ENCODE measurements at places on chromosomes 13 and 19. TPM values are rescaled to one million over a fixed set of nuclear protein-coding genes. Genes with fewer than 3 reads are reported as not detected.

DNA sequence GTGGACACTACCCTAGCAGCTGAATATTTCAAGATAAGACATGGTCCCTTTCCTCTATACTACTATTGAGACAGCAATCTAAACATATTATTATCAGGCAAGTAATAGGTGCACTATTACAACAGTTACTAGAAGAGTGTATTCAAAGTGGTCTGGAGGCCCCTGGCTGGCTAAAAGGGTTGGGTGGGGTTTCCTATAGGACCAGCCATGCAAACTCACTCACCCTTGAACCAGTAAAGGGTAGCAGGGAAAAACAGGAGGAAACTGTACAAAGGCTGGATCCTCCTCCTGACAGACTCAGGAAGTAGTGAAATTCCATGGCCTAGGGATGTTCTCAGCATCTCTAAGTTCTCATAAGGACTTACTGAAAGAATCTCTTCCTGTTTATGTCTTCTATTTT lies 7.7 kb downstream of the SMAD9 start:
- no peak for DNase-seq

Gene ZNF99
- total RNA-seq: not detected

Gene VAV1
- total RNA-seq: 0.22 TPM

Gene PTH2
- 0.82 TPM for total RNA-seq

DNA sequence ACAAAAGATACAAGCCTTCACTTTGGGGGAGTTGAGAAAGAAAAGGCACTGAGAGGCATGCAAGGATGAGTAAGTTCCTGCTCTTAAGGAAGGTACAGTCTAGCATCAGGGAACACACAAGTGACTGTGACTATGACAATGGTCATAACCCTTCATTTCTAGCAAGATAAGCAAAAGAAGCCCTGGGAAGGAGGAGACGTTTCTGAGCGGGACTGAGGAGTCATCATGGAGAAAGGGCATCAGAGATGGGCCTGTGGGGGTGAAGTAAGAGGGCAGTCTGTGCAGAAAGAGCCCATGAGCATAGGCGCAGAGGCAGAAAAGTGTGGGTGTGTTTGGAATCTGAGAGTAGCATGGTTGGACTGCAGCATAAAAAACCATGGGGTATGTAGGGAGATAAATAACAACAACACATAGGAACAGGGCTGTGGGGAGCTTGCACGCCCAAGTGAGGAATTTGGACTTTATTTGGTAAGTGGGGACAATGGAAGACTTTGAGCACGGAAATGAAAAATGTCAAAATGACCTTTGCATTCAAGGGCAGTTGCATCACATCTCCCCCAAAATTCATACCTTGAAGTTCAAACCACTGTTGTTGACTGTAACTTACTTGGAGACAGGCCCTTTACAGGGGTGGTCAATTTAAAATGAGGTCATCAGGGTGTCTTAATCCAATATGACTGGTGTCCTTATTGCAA lies 86.7 kb downstream of the MBNL2 start:
- DNase-seq: no peak

Gene CEACAM19
- 2.7 TPM for total RNA-seq

Gene KLK11
- total RNA-seq: not detected

DNA sequence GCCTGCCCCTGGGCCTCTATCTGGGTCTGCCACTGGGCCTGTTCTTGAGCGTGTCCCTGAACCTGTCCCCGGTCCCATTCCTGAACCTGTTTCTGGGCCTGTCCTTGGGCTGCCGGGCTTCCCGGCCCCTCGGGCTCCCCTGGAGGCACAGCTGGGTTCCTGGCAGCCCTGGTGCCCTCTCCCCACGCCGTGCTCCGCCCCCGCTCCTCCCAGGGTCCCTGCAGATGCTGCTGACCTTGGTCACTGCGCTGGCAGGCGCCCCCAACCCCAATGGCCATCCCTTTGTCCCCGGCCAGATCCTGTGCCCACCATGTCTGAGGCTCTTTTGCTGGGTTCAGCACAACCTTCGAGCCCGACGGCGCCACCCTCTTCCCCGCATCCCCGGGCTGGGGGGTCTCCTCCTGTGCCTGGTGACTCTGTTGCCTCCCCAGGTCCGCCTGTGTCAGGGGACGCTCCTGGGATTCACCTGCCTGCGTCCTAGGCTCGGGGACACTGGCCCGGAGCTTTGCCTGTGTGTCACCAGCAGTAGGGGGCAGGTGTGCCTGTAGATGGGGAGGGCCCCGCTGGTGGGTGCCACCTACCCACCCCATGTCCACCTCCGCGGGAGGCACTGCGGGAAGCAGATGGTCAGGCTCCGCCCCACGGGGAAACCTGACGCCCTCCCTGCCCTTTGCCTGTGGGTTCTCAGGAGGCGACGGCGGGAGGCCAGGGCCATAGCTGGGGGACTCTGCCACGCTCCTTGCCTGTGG lies 41.0 kb upstream of the GRTP1 start:
- no peak for DNase-seq

DNA sequence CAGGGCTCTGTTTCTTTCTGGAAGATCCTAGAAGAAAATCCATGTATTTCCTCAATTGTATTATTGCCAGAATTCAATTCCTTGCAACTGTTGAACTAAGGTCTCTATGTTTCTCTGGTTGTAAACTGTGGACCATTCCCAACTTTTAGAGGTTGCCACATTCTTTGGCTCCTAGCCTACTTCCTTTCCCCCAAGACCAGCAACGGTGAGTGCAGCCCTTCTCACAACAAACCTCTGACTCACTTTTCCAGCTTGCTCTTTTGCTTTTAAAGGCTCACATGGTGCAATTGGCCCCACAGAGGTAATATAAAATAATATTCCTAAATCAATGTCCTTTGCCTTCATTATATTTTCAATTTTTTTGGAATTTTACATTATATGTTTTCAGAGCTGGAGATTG lies 371.3 kb downstream of the SLITRK5 start:
- DNase-seq: no peak

- DNase-seq: no peak
These were observed 23.8 kb downstream of the DEDD2 start for GRCh38 chr19:42193706-42194105.

DNA sequence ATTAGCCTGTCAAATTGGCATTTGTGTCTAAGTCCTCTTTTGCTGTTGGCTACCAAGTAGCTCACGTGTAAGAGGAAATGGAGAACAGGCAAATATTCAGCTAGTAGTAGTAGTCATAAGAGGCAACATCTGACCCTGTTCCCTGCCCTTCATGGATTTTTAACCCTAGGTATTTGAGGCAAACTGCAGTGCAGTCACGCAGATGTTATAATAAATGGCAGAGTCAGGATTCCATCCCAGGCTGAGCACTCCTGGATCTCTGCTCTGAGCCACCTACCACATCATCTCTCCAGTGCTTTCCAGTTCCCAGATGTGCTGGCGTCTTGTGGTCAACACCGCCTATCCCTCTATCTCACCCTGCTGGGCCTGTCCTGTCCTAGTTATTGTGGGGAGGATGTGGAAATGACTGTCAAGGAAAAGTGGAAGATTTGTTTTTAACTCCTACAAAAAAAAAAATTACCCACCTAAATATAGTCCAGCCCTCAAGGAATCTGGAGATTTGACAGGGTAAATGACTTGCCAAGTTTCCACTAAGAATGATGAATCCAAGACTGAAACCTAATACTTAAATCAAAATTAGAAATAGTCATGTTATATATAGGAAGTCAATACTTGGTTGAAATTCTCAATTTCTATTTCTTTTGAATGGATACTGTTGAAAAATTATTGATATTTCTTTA lies 322.9 kb downstream of the GPC6 start:
- DNase-seq: no peak

- no peak for DNase-seq
These were observed 8.3 kb upstream of the TBXA2R start for GRCh38 chr19:3614858-3615505.

Gene PRMT1
- 561 TPM for total RNA-seq

- DNase-seq: peak; percentile 56
These were observed 7.1 kb downstream of the ARID3A start for GRCh38 chr19:932648-933552.

Gene ALOX5AP
- total RNA-seq: not detected

DNA sequence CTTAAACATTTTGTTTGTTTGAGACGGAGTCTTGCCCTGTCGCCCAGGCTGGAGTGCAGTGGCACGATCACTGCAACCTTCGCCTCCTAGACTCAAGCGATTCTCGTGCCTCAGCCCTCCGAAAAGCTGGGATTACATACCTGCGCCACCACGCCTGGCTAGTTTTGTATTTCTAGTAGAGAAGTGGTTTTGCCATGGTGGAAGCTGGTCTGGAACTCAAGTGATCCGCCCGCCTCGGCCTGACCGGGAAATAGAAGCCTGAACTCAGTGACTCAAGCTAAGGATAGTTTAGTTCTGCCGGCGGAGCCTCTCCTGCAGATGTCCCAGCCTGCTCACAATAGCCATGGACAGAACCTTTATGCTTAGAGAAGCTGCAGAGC lies 53.0 kb upstream of the ZNF254 start:
- DNase-seq: no peak

DNA sequence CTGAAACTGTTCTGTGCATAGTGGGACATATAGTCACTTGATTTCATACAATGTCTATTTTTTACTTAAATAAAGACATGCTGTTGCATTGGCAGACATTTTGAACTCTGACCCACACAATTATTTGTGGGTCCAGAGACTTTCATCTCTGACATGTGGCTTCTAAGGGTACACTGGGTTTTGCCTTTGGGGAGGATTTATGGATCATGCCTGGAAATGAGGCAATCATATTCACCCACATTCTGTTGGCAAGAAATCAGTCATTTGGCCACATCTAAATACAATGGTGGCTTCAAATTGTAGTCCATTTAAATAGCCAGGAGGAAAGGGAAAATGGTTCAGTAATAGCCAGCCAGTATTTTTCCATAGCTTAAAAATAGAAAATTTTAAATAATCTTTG lies 238.3 kb upstream of the KLF12 start:
- no peak for DNase-seq

Gene TGFBR3L
- 4.3 TPM for total RNA-seq

- no peak for DNase-seq
These were observed 36.1 kb downstream of the RCBTB1 start for GRCh38 chr13:49549289-49549688.

DNA sequence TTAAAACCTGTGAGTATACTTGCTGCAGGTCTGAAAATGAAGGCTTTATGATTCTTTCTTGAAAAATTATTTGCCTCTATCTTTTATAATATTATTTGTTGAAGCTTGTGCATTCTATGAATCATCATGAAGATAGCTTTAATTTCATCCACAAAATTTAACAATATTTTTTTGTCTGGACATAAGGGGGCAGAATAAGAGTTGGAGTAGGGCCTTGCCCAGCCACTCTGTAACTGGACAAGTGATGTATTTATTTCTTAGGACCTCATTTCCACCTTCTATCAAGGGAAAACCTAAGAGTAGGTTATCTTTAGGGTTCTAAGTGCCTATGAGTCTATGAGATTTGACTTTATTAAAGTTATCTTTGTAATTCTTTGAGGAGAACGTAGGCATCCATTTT lies 49.9 kb downstream of the N4BP2L1 start:
- no peak for DNase-seq

GRCh38 chr13:32978278-32978677 lies 37.9 kb upstream of the KL start:
- no peak for DNase-seq

- DNase-seq: no peak
These were observed 72.3 kb upstream of the C1QTNF9B start for GRCh38 chr13:23969647-23970046.

GRCh38 chr13:64154514-64154913 lies 2738.9 kb upstream of the PCDH20 start:
- no peak for DNase-seq

DNA sequence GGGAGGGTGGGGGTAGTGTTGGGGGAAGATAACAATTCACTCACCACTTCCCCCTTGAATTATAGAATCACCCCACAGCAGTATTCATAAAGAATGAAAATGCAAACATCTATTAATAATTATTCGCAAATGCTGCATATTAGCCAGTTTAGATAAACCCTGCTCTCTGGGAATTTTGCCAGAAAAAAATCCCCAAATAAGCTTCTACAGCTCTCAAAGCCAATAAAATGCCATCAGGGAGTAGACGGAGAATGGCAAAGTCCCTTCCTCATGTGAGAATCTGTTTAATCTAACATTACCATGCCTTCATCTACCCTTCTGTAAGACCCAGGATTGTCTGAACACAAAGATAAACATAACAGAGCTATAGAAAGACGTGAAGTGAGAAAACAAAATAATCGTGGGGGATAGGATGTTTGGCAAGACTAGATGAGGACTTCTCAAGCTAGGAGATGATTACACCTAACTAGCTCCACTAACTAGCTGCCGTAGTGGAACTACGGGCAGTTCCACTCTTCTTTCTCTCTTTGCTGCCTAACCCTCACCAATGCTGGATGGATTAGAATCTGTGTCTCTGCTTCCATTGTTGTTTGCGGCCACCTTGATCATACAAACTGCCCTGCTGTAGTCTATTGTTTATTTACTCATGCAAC lies 32.4 kb upstream of the CACNA1A start:
- no peak for DNase-seq

GRCh38 chr13:113074876-113075275 lies 30.7 kb upstream of the F7 start:
- DNase-seq: no peak

DNA sequence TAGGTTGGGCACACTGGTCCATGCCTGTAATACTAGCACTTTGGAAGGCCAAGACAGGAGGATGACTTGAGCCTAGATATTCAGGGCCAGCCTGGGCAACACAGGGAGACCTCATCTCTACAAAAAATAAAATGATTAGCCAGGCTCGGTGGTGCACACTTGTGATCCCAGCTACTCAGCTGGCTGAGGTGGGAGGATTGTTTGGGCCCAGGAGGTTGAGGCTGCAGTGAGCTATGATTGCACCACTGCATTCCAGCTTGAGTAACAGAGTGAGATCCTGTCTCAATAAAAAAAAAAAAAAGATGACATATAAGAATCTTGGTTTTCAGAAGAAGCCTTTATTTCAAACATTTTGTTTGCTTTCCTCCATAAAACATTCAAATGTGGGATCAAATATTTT lies 178.0 kb downstream of the LIG4 start:
- DNase-seq: no peak

DNA sequence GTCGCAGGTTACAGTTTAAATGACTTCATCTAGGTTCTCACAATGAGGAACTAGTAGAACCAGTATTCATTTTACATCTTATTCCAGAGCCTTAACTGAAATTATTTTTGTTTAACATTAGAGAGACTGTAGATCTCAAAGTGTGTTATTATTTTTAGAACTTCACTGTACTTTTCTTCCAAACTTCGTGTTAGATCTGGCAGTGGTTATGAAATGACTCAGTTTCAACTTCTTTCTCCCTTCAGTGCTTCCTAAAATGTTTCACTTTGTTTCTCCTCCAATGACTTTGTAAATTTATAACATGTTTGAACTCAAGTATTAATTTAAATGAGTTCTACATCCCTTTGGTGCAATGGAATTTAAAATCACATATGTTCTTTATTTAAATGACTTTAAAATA lies 139.3 kb downstream of the PCDH9 start:
- no peak for DNase-seq

- no peak for DNase-seq
These were observed 45.3 kb downstream of the FNDC3A start for GRCh38 chr13:49020940-49021553.

DNA sequence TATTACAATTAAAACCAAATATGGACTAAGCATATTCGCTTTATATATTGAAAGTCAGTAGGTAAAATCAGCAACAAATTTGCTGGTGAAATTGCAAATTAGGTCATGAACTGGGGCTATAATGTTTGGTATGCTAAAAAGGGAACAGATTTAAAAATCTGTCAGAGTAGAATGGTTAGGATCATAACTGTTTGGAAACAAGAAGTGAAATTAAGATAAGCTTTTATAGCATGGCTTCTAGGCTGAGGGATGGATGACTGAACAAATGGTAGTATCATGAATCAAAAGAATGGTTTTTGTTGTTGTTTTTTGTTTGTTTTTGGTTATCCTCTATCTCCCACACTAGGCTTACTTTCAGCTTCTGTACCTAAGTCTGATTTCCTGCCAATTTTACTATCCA lies 1090.4 kb downstream of the PCDH9 start:
- no peak for DNase-seq

Gene RNF225
- total RNA-seq: 1.2 TPM

Gene VSTM2B
- 1.2 TPM for total RNA-seq
